ENCODE measurements at places on chromosomes 3 and 15.

DNA sequence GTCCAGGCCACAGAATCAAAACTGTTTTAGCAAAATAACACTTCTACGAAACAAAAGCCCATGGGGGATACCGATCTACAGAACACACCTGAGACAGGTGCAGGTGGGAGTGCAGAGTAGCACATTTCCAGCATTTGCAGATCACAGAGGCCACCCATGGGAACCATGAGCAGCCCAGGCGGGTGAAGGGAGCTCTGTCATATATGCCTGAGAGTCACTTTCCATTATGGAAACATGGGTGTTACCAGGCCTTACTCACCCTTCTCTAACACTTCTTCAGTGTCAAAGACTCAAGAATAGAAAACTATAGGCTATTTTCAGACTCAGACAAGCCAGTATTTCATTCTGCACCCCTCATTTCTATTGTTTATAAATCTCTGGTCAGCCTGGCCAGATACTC lies 3.5 kb downstream of the PLA1A start:
- no peak for DNase-seq

- no peak for DNase-seq
These were observed 6.7 kb downstream of the SPPL2A start for GRCh38 chr15:50758712-50759205.

GRCh38 chr3:197392961-197393360 lies 94.5 kb upstream of the DLG1 start:
- no peak for DNase-seq

DNA sequence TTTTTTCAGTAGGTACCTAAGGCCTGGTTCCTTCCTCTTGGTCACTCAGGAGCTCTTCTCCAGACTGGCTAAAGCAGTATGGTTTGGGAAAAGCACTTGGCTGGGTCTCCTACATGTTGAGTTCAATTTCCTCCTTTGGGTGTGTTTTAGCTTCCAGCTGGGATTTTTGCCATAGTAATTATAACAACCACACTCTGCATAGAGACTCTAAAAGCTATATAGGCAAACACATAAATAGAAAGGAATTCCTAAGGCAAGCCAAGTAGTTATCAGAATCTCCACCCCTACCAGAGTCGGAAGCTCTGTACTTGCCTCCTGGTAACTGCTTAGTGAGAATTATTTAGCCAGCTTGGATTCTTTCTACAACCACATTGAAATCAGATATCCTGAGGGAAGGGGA lies 48.6 kb downstream of the FOXL2 start:
- DNase-seq = no peak

GRCh38 chr3:121999931-122000330 lies 22.1 kb downstream of the ILDR1 start:
- no peak for DNase-seq

- DNase-seq = no peak
These were observed 730.3 kb downstream of the ZNF385D start for GRCh38 chr3:21020681-21021080.

- no peak for DNase-seq
These were observed 50.7 kb downstream of the CLDN11 start for GRCh38 chr3:170469151-170470062.

- no peak for DNase-seq
These were observed 13.6 kb downstream of the C3orf20 start for GRCh38 chr3:14688525-14688924.

DNA sequence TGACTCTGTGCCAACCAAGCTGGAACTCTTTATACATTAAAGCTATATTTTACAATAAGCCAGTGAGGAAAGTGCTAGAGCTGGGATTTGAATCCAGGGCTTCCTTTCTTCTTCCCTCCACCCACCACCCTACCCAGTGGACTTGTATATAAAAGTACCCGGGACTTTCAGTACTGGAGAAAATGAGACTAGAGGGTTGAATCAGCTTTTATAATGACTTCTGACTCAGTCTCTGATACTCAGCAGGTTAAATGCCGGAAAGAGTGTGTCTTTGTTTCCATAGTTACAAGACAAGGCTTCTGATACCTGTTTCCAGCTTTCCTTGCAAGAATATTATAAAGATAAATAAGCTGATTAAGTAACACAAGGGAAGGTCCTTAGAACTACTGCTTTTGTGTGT lies 80.9 kb downstream of the FRMD4B start:
- no peak for DNase-seq

- DNase-seq = no peak
These were observed 50.4 kb downstream of the KLF13 start for GRCh38 chr15:31377030-31377429.

DNA sequence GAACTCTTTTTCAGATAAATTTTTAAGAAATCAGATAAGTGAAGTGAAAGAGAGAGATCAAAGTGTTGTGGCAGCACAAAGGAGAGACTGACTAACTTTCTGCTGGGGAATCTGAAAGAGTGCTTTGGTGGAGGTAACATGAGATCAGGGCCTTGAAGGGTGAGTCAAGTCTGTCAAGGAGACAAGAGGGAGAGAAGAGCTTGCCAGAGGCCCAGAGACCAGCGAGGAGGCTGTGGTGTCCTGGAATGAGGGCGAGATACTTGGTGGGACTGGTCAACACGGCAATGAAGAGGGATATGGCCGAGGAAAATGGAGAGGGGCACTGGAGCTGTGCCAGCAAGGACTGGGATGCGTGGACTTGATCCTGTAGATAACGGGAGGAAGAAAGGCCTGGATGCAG lies 4.6 kb downstream of the TADA3 start:
- DNase-seq = peak; percentile 34

DNA sequence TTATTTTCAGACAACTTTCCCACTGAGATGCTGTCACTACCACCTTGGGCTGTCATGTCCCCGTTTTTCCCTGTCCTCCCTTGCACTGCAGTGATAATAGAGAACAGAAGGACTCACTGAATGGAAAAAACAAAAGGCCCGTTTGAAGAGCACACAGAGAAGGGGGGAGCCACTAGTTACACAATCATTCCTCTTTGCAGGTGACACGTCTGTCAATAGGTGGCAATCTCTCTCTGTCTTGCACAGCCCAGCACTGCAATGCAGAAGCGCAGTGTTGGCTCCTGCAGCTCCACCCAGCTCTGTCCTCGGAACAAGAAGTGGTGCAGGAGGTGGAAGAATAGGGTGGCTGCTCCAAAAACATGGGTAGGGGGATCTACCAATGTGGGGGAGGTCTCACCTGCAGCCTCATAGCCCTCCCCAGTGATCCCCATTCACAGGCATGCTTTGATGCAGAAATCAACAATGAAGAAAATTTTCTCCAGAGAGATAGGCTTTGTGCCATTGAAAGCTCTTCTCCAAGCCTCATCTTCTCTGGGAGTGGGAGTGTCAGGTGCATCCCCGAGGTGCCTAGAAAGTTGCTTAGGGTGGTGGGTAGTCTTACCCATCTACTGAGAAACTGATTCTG lies 31.8 kb downstream of the FSTL1 start:
- DNase-seq = no peak

DNA sequence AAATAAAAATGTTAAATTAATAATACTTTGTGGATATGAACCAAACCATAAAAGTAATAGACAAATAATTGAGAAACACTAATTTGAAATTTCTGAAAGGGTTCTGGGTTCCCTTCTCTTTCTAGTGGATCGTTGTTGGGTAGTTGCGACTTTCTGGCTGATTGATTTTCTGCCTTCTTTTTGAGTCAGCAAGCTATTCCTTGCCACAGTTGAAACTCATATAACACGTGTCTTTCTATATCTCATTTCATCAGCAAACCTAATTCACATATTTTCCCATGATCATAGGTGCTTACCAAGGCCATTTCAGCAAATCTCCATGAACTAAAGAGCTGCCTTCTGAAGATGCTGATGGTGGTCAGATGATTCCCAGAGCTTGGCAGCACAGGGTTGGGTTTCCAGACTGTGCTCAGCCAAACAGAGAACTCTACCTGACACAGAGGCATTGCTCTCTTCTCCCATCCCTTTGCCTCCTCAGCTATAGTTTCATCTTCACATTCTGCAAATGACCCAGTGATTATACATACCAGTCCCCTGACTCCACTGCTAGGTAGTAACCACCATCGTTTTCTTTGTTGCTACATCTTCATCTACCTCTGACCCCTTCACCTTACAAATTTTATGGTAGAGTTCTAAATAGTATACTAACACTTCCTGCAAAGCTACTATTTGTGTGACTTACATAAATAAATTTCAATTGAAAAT lies 383.9 kb upstream of the DPH6 start:
- no peak for DNase-seq

DNA sequence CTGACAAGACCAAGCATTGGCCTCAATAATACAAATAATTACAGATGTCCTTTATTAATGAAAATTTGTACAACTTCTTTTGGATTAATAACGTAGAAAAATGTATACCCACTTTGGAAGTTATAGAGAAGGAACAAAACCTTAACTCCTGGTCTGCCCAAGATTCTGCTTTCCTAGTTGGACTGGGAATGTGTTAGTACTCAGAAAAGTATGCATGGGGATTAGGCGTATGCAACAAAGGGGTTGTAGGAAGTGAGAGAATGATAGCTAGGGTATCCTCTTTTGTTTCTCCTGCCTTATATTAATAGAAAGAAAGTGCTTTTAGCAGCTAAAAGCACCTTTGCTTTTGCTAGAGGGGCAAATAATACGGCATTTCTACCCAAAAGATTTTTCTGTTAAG lies 116.2 kb upstream of the LRRFIP2 start:
- no peak for DNase-seq

DNA sequence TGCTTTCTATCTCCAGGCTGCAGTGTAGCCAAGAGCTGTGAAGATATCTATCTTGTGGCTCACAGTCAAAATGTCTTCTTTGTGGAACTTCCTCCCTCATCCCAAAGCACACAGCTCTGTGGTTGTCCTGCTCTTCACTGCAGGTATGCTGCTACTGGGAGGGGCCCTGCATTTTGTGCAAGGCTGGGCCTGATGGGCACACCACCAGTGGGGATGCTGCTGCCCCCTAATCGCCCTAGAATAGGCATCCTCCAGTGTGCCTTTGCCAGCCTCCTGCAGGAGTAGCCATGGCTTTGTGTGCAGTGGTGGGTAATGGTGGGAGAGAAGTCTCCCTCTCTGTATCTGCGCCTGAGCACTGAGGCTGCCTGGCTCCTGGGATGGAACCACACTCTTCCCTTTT lies 297.3 kb downstream of the DOCK3 start:
- DNase-seq = no peak

- DNase-seq = no peak
These were observed 21.7 kb downstream of the AQP9 start for GRCh38 chr15:58159827-58160386.

- no peak for DNase-seq
These were observed 10.3 kb downstream of the EPHB3 start for GRCh38 chr3:184571750-184572377.

DNA sequence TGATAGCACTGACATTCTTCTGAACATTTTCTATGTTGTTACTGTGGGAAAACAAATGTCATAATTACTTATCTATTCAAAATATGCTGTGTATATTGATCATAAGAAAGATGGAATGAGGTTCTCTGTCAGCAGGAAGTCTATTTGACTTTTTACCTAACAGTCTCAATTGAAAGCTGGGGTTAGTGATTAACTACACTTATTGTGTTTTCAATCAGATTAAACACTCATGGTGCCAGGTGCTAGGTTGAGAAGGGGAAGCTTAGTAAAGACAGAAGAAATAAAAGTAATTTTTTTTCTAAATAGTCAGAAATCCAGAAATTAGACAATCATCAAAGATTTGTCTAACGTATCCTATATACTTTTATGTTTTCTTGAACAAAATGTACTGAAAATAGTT lies 281.0 kb upstream of the NR2E3 start:
- DNase-seq = no peak

DNA sequence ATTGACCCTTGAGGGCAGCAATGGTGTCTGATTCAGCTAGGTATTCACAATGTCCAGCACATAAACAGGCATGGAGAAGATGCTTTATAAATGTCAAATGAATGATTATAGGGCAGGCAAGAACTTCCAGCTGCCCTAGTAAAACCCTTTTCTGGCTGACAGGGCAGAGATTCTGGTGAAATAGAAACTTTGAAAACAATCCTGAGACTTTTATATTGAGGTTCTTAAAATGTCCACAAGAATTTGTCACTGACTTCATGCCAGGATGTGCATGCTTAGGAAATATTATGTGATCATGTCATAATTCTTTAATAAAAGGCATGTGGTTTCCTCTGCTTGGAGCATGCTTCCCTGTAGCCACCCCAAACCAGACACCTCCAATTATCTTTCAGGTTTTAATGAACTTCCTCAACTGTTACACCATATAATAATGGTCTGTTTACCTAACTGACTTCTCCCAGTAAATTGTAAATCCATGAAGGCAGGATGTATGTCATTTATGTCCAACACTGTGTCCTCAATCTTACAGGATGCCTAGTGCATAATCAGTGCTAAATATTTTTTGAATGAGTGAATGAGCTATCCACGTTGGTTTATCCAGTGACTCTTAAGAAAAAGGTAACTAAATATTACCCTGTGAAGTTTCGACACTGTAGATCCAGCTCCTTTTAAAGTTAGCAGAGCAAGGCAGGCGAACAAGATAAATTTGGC lies 43.4 kb upstream of the CLRN1 start:
- no peak for DNase-seq

DNA sequence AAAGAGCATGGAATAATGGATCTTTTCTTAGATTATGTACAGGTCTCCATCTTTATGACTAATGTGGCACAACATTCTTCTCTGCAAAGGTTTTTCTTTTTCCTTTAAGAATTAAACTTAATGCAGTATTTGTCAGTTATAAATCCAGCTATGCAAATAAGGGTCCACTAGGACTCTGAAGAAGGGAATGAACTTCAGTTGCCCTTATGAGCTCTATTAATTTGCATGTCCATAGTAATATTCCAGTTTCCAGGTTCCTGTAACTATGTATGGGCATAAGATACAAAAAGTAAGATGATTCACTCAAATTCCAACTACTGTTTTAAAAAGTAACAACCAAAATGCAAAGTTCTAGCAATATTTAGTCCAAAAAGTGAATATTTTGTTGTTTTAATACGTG lies 337.4 kb downstream of the NLGN1 start:
- DNase-seq = no peak

DNA sequence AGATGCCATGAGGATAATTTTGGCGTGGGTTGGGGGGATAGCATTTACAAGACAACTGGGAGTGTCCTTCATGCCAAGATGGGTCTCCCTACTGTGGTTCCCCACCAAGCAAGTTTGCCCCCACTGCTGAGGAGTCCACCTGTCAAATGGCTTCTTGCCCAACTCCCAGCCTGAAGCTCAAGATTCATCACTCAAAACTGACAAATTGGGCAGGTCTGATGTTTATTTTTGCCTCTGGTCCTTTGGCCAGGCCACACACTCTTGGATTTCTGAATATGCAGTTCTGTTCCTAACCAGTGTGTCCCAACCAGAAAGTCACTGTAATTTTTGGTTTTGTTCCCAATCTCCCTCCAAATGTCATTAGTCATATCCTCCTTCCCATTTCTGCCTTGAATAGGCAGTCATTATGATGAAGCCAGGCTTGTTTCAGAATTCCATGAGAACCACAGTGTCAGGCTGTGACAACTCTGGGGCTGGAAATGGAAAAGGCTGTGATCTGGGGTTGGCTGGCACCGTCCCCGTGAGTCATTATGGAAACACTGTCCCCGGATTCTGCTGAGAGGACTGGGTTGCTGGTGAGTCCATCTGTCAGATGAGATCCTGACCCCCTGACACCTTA lies 29.3 kb upstream of the MEF2A start:
- peak; percentile 91 for DNase-seq

- no peak for DNase-seq
These were observed 74.0 kb upstream of the ETV5 start for GRCh38 chr3:186182850-186183249.

GRCh38 chr15:92883163-92883875 lies 16.8 kb upstream of the CHD2 start:
- peak; percentile 57 for DNase-seq
